Gastrocnemius medialis (tissue), 4 donors: ENCODE measurements at places on chromosomes 12 and 14. TPM values are rescaled to one million over a fixed set of nuclear protein-coding genes. Genes with fewer than 3 reads are reported as not detected.
A peak's percentile ranks its signal among the peaks of the same experiment; 100 is the strongest.

GRCh38 chr12:93587611-93588010 is 15.1 kb downstream of the SOCS2 start:
- H3K4me3 ChIP-seq = no peak overlapping the region
- no peak for DNase-seq
- peaks cover 10% of the 10 kb centered on the region for H3K4me1 ChIP-seq
- H3K27me3 ChIP-seq = no peaks in the 10 kb centered on the region

- H3K4me3 ChIP-seq = no peak overlapping the region
- H3K4me1 ChIP-seq = peaks cover 26% of the 10 kb centered on the region
- H3K27me3 ChIP-seq = no peaks in the 10 kb centered on the region
- peak overlapping the region; percentile 17 for H3K27ac ChIP-seq
- DNase-seq = no peak
Observed at GRCh38 chr12:54352891-54353874, 11.1 kb downstream of the GPR84 start.

DNA sequence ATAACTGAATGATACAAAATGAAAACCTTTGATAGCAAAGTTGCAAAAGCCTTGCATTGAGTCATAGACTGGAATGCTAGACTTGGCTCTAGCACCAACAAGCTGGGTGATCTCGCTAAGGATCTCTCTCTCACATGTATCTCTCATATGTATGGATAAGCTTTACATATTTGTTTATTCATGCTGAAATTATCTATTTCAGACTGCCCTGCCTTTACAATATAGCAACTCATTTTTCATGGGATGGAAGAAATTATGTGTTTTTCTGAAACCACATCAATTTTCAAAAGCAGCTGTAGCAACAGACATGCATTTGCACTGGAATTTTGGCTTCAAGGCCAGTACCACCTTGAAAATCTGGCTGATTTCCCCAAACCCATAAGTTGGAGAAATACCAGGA is 11.4 kb downstream of the RERG start:
- no peaks in the 10 kb centered on the region for H3K36me3 ChIP-seq
- no peaks in the 10 kb centered on the region for H3K27me3 ChIP-seq
- H3K4me3 ChIP-seq = no peak overlapping the region
- DNase-seq = no peak

DNA sequence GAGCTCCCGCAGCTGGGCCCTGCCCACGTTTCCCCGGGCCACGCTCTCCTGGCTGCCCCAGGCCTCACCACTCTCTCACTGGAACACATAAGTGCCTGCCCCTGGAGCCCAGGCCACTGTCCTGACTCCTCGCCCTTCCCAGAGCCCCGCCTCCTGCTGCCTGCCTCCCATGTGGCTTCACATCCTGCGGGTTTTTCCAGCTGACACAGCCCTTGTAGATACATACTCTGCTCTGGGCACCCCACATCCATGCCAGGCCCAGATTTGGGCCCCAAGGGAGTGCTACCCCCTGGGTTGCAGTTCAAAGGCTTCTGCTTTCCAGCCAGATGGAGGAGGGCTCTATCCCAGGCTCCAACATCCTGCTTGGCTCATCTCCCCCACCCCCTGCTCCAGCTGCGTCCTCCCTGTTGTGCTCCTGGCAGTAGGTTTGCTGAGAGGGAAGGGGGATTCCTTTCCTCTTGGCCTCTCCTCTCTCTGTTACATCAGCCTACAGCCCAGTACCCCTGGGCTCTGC is 60.1 kb downstream of the TSPAN9 start:
- no peak overlapping the region for H3K4me3 ChIP-seq
- no peak overlapping the region for H3K27ac ChIP-seq
- H3K4me1 ChIP-seq = peaks cover 24% of the 10 kb centered on the region
- H3K27me3 ChIP-seq = no peaks in the 10 kb centered on the region
- H3K36me3 ChIP-seq = no peaks in the 10 kb centered on the region
- DNase-seq = no peak

- peaks cover 26% of the 10 kb centered on the region for H3K4me1 ChIP-seq
- H3K27me3 ChIP-seq = no peaks in the 10 kb centered on the region
- DNase-seq = peak; percentile 13
Observed at GRCh38 chr14:24875991-24876878, 173.7 kb downstream of the STXBP6 start.

DNA sequence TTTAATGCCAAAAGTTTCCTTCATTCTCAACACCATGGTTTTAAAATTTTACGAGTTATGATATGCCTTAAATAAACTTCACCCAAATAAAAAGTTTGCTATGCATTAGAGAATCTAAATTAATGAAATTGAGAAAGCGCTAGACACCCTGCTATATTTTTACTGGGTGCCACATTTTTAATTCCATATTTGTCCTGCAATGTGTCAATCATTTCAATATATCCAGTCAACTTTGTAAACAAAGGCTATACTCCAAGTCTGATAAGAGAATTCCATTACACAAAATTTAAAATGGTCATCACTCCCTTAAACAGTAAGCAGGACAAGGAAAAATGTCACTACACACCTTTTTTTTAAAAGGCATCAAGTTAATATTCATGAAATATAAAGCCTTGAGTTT is 1.9 kb downstream of the PPP1R12A start:
- DNase-seq = no peak
- peaks cover 43% of the 10 kb centered on the region for H3K4me1 ChIP-seq
- H3K4me3 ChIP-seq = peak overlapping the region; percentile 95
- H3K36me3 ChIP-seq = no peaks in the 10 kb centered on the region
- H3K27me3 ChIP-seq = no peaks in the 10 kb centered on the region

- no peaks in the 10 kb centered on the region for H3K4me1 ChIP-seq
- no peak overlapping the region for H3K27ac ChIP-seq
- H3K27me3 ChIP-seq = no peaks in the 10 kb centered on the region
- DNase-seq = no peak
Observed at GRCh38 chr12:5612556-5613410, 180.9 kb downstream of the NTF3 start.

DNA sequence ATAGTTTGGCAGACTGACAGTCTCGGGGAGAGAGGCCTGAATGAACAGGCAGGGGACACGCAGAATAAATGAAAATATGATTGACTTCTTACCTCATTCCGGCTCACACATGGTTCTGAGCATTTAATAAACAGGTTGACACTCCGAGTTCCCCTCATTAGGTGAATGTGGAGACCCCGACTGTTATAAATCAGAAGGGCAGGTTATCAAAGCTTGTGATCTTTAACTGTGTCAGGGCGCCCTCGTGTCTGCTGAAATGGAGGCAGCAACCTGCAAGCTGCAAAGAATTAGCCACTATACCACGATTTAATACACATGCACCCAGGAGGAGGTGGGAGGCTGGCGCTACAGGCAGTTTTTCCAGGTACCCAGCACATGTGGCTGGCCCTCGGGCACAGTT is 627.5 kb downstream of the MED13L start:
- no peak for DNase-seq
- no peak overlapping the region for H3K4me3 ChIP-seq
- no peaks in the 10 kb centered on the region for H3K4me1 ChIP-seq
- no peaks in the 10 kb centered on the region for H3K27me3 ChIP-seq
- no peak overlapping the region for H3K27ac ChIP-seq

GRCh38 chr12:108457734-108458361 is 57.2 kb upstream of the FICD start:
- no peaks in the 10 kb centered on the region for H3K36me3 ChIP-seq
- no peak overlapping the region for H3K4me3 ChIP-seq
- DNase-seq = no peak
- H3K4me1 ChIP-seq = no peaks in the 10 kb centered on the region
- H3K27me3 ChIP-seq = no peaks in the 10 kb centered on the region
- no peak overlapping the region for H3K27ac ChIP-seq

GRCh38 chr14:101922866-101923265 is 41.5 kb upstream of the DYNC1H1 start:
- DNase-seq = no peak
- no peak overlapping the region for H3K4me3 ChIP-seq
- no peak overlapping the region for H3K27ac ChIP-seq
- H3K36me3 ChIP-seq = peaks cover 6% of the 10 kb centered on the region
- H3K27me3 ChIP-seq = no peaks in the 10 kb centered on the region
- peaks cover 18% of the 10 kb centered on the region for H3K4me1 ChIP-seq

DNA sequence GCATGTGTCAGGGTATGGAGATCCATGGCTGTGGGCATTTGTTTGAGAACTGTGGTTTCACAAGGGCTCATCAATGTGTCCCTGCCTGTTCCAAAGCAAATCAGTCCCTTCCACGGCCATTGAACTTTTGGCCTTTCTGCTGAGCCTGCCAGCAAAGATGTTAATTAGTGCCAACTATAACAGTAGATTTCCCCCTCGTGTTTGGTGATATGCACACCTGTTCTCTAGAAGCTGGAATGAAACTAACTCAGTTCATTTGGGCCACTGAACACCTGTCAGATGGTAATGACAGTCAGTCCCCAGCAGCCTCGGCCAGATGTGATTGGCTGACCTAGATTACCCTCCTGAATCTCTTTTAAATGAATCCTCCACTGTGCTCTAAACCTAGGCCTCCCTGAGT is 43.2 kb downstream of the IRAK3 start:
- H3K27ac ChIP-seq = no peak overlapping the region
- no peak for DNase-seq
- H3K4me1 ChIP-seq = no peaks in the 10 kb centered on the region
- H3K4me3 ChIP-seq = no peak overlapping the region

GRCh38 chr12:75953312-75953906 is 78.2 kb downstream of the PHLDA1 start:
- no peak for DNase-seq
- no peaks in the 10 kb centered on the region for H3K4me1 ChIP-seq
- H3K4me3 ChIP-seq = no peak overlapping the region
- H3K27ac ChIP-seq = no peak overlapping the region

DNA sequence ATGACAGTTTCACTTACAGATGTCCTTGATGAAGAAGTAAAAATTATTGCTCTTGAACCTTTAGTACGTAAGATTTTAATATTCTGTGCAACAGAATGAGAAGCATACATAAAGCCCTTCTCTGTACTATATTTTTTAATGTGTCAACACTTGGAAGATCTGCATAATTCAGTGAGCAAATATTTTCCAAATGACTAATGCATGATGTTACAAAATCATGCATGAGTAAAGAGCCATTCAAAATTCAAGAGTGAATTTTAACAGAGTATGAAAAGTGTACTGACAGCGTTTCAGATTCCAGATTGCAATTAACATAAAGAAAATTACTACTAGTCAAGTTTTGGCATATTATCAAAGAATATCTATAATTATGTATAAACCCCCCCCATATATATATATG is 101.4 kb upstream of the BBS10 start:
- H3K27me3 ChIP-seq = no peaks in the 10 kb centered on the region
- peak overlapping the region; percentile 21 for H3K27ac ChIP-seq
- H3K36me3 ChIP-seq = peaks cover 7% of the 10 kb centered on the region
- H3K4me1 ChIP-seq = peaks cover 10% of the 10 kb centered on the region

LAG3 gene
- total RNA-seq = not detected

NR2C1 gene
- total RNA-seq = 28.2 TPM

NXPH4 gene
- not detected for total RNA-seq

GUCY2C gene
- not detected for total RNA-seq

CAPZA3 gene
- not detected for total RNA-seq

ENTPD5 gene
- 5.4 TPM for total RNA-seq

MYH6 gene
- 1,496 TPM for total RNA-seq

KRT4 gene
- total RNA-seq = not detected
